ENCODE measurements at places on chromosomes 12 and 14.
A peak's percentile ranks its signal among the peaks of the same experiment; 100 is the strongest.

DNA sequence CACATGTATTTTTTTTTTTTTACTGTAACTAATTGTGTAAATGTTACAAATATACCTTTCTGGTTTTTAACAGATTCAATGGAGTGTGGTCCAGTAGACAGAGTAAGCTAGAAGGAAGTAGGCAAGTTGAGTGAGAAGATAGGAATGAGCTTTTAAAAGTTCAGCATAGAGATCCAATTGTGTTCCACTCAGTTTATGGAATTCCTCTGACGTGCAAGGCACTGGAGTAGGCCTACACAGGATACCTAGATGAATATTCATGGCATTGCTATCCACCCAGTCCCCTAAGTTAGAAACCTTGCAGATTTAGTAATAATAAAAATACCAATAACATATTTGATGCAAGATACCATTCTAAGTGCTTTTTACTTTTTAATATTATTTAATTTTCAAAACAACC, 225.6 kb upstream of the ARID2 start:
- DNase-seq = no peak

DNA sequence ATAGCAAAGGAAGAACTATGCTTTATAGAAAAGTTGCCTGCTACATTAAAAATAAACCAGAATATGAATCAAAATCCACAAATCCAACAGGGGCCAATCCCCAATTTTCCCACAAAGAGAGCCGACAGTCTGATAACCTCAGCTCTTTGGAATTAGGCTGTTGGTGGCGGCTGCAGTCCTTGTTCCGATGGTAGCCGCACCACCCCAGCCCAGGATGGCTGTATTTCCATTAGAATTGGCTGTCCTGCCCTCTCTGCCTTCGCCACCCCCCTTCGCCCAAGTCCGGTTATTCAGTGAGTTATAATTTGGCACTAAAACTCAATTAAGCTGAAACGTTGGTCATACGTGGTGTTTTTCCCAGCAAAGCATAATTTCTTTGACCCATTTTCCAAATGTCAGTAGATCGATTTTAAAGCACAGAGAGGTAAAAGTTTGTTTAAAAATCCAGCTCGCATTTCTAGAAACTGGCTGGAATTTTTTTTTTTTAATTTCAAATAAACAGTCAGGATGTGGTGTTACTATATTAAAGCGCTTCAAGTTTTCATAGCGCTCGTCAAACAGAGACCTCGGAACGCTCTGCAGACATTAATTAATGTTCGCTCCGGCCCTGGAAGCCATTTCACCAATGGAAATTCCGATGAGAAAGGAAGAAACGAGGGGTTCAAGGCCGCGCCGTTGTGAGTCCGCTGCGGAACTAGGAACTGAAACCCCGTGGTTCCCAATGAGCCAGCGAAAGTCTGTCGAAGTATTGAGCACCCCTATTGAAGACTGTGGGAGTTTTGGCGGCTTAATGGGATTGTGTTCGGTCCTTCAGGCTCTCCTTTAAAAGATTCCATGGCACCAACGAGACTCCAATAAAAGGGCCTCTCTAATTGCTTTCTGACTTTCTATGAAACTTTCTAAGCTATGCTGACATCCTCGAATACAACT, 104.8 kb upstream of the DIO3 start:
- no peak for DNase-seq

GRCh38 chr14:79483477-79484388, 727.6 kb downstream of the DIO2 start:
- DNase-seq = no peak

GRCh38 chr12:93978553-93978952, 169.8 kb upstream of the PLXNC1 start:
- no peak for DNase-seq

DNA sequence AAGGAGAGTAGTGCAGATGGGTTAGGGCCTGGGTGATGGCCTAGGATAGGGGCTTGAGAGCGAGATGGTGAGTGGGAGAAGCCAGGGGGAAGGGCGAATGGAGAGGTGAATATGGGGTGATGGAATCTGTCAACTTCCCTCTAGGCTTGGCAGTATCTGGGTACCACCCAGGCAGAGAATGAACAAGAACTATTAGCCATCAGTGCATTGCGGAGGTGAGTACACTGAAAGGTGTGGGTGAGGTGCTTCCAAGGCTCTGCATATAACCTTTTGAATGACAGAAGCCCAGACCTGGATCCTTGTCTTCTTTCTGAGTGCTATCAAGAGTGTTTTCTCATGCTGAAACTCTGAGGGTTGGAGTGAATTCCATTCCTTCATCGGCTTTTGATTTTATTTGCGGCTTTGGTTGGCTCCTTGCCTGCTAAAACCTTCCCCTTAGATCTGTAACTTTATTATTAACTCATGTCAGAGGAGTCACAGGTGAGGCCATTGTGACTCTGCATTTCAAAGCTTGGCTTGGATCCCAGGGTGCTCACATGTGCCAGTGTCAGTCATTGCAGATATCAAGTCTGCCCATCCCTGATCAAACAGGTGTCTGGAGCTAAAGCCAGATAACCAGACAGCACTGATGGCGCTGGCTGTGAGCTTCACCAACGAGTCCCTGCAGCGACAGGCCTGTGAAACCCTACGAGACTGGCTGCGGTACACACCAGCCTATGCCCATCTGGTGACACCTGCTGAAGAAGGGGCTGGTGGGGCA, 18.6 kb downstream of the PEX5 start:
- DNase-seq = no peak

DNA sequence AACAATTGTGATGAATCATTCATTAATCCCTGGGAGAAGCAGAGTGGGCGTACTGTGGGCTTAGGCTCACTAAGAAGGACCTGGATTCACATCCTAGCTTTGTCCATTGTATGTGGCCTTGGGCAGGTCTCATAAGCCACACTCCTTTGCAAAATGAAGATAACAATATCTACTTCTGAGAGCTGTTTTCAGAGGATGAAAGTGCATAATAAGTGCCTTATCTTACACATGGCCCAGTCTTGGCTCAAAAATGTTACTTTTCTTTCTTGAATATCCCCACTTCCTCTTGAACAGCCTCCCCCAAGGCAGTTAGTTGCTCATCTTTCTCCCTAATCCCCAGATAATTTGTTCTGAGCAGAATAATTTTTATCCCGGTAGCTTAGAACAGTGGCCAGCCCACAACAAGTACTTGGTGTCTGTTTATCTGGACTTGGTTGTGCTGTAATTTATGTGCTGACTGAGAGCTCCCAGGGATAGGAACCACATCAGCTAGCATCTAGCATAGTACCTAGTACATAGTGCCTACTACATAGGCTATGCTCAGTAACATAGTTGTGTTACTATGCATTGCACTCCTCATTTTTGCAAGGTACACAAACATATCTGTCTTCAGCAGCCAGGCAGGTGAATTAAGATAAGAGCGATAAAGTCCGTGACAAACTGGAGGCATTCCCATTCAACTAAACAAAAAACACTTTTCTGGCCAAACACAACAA, 61.7 kb upstream of the NUDT4 start:
- no peak for DNase-seq

GRCh38 chr12:104498211-104498801, 41.6 kb downstream of the CHST11 start:
- DNase-seq = no peak

- peak; percentile 24 for DNase-seq
These were observed 114.2 kb downstream of the BRMS1L start for GRCh38 chr14:35940291-35940690.

All from NCI-H1417 treated with DMSO at 0.1 percent for 48 hours (cell line).